NAMALWA (cell line): ENCODE measurements at places on chromosomes 4 and X.
A peak's percentile ranks its signal among the peaks of the same experiment; 100 is the strongest.

- peak; percentile 63 for DNase-seq
Measured at GRCh38 chrX:118254611-118255010, 91.3 kb upstream of the WDR44 start.

DNA sequence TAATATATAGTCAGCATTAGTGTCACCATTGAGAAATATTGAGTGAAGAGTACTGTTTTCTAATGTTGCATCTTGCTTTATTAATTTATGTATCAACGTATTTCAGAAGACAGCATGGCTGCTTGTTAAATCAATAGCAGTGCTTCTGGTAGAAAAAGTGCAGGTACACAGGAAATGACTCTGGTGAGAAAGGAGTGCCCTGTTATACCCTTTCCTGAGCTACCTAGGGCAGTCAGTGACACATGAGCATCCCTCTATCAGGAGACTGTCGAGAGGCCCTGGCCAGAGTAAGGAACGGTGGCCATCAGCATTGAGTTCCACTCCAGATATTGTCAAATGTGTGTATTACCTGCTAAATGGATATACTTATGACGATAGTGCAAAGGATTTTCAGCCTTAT lies 42.1 kb downstream of the SCML1 start:
- DNase-seq = no peak

DNA sequence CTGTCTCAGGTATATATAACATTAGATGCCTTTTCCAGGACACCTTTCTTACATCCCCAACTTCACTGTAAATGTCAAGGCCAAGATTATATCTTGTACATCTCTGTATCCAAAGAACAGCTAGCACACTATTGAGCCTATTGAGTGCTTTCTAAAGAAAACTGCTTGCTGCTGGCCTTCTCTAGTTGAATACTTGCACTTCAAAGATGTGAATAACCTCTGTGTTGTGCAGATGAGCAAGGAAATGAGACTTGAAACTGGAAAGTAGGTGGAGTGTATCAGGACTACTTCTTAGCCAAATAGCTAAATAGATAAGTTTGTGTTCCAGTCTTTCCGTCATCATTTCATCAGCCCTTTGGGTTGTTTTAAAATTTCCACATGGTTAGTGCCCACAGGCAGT lies 704.4 kb upstream of the AMOT start:
- no peak for DNase-seq

DNA sequence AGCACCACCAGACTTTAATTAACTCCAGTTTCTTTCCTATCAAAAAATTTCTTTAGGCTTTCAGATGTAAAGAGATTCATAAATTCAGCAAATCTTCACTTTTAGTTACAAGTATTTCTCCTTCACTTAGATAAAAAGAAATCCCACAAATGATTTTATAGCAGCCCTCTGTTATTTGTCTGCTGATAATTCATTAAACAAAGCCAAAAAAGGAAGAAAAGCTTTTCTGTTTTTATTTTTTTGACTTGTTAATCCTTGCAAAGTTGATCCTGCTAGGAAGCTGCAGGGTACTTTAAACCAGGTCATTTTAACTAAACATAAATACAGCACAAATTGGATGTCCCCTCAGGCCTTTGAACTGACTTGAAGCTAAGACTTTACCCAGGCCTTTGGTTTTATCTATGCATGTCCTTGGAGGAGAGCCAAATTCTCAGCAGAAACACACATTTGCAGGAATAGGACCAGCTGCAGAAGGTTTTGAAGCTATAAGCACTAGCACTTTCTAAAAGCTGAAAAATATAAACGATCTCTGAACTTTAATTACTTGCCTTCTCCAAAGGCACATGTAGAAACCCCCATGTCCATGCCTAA lies 57.5 kb downstream of the PCDH18 start:
- no peak for DNase-seq

DNA sequence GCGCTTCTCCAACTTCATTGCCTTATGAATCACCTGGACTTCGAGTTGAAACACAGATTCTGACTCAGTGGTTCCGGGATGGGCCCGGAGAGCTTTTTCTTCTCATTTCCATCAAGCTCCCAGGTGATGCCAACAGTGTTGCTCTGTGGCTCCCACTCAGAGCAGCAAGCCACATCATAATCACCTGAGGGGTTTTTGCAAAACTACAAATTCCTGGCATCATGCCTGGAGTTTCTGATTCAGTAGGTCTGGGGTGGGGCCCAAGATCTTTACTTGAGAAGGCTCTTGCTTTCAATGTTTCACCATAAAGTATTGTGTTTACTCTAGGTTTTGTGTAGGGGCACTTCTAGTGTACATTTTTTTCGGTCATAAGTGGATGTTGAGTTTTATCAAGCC lies 7.0 kb downstream of the MTM1 start:
- no peak for DNase-seq

DNA sequence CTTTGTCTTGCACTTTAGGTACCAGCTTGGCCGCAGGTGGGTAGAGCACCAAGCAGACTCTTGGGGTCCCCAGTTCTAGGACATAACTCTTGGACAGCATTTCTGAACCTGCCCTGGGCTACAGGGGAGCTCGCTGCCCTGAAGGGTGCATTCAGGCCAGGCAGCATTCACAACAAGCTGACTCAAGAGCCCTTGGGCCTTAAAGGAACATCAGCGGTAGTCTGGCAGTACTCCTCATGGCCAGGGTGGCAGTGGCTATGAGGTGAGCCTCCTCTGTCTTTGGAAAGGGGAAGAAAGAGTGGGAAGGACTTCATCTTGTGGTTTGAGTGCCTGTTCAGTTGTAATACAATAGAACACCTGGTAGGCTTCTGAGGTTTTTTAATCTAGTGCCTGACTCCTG lies 24.8 kb upstream of the SMARCA5 start:
- no peak for DNase-seq

- DNase-seq = peak; percentile 48
Measured at GRCh38 chrX:68203646-68204045, 229.6 kb downstream of the OPHN1 start.

GRCh38 chr4:54708339-54709279 lies 50.9 kb downstream of the KIT start:
- DNase-seq = no peak
